ENCODE measurements at places on chromosomes 4 and X.

- H3K27me3 ChIP-seq, result no peaks in the 10 kb centered on the region
- no peak overlapping the region for H3K27ac ChIP-seq
- DNase-seq, result no peak
- no peaks in the 10 kb centered on the region for H3K4me1 ChIP-seq
- no peaks in the 10 kb centered on the region for H3K36me3 ChIP-seq
These were observed 464.3 kb downstream of the TMA16 start for GRCh38 chr4:163958751-163959150.

GRCh38 chr4:8699063-8699385 lies 106.5 kb downstream of the CPZ start:
- no peak overlapping the region for H3K4me3 ChIP-seq
- no peaks in the 10 kb centered on the region for H3K27me3 ChIP-seq
- H3K4me1 ChIP-seq, result no peaks in the 10 kb centered on the region
- no peak for DNase-seq
- H3K36me3 ChIP-seq, result no peaks in the 10 kb centered on the region

DNA sequence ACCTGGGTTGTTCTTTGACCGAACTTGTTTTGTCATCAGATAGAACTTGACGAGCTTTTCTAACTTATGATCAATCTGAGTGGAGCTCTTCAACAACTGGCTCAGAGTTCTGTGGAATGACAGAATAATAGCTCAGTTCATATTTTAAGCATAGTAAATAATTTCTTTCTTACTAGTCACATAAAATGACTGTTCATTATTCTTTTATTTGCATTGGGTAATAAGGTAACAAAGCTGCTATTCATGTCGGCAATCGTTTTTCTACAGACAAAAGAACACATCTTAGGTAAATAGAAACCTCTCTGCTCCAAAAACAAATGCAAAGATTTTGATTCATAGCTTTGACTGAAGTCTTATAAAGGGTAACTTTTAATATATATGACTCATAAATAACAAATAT lies 57.3 kb upstream of the CXCL8 start:
- DNase-seq, result no peak
- H3K27ac ChIP-seq, result no peak overlapping the region
- no peaks in the 10 kb centered on the region for H3K36me3 ChIP-seq
- H3K27me3 ChIP-seq, result no peaks in the 10 kb centered on the region
- no peak overlapping the region for H3K4me3 ChIP-seq
- H3K4me1 ChIP-seq, result no peaks in the 10 kb centered on the region

- no peaks in the 10 kb centered on the region for H3K27me3 ChIP-seq
- no peaks in the 10 kb centered on the region for H3K4me1 ChIP-seq
- H3K27ac ChIP-seq, result no peak overlapping the region
- no peak overlapping the region for H3K4me3 ChIP-seq
- no peaks in the 10 kb centered on the region for H3K36me3 ChIP-seq
- no peak for DNase-seq
These were observed 32.0 kb upstream of the FGF16 start for GRCh38 chrX:77415161-77415560.

GRCh38 chr4:73259571-73260090 lies 1.0 kb upstream of the ANKRD17 start:
- no peak for DNase-seq
- no peaks in the 10 kb centered on the region for H3K4me1 ChIP-seq
- H3K27ac ChIP-seq, result no peak overlapping the region
- H3K36me3 ChIP-seq, result no peaks in the 10 kb centered on the region
- peak overlapping the region; percentile 89 for H3K4me3 ChIP-seq
- no peaks in the 10 kb centered on the region for H3K27me3 ChIP-seq

DNA sequence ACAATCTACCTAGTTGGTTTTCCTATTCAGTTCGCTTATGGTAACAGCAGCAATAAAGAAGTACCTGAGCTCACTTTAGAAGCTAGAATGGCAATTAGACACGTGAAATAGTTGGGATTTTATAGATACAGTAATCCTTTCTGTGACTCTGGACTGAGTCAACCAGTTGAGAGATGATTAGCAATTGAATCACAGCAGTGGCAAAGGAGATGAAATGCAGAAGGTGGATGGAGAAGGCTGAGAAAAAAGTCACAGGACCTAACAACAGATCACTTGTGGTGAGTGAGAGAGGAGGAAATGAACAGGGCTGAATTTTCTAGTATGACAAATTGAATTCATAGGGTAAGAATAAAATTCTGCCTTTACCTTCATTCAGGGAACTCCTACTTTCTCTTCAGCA lies 197.1 kb upstream of the MAGEB18 start:
- H3K27ac ChIP-seq, result no peak overlapping the region
- H3K36me3 ChIP-seq, result no peaks in the 10 kb centered on the region
- H3K27me3 ChIP-seq, result no peaks in the 10 kb centered on the region
- H3K4me1 ChIP-seq, result no peaks in the 10 kb centered on the region

- no peak overlapping the region for H3K27ac ChIP-seq
- DNase-seq, result no peak
- H3K4me3 ChIP-seq, result no peak overlapping the region
These were observed 127.5 kb downstream of the PAPSS1 start for GRCh38 chr4:107592519-107592918.

GRCh38 chrX:136920001-136920400 lies 39.5 kb upstream of the RBMX start:
- no peaks in the 10 kb centered on the region for H3K36me3 ChIP-seq
- no peak overlapping the region for H3K27ac ChIP-seq
- H3K4me3 ChIP-seq, result no peak overlapping the region

DNA sequence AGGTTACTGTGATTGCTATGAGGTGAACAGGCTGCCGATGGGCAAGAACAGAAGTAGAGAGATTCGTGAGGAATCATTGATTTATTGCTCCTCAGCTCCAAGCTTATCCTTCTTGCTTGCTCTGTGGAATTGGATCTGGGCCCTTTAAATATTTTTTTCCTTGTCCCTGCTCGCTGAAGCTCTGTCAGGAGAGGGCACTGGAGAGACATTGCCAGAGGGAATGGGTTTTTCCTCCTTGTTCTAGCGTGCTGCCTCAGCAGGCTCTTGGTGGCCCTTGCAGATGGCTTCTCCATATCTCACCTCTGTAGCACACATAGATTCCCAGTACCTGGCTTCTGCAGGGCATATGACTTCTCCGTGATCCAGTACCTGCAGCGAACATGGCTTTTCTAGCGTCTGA lies 67.4 kb downstream of the CNGA2 start:
- H3K4me3 ChIP-seq, result no peak overlapping the region
- DNase-seq, result no peak
- H3K4me1 ChIP-seq, result no peaks in the 10 kb centered on the region
- H3K27me3 ChIP-seq, result no peaks in the 10 kb centered on the region
